Stimulated activated CD4-positive, alpha-beta T cell treated with anti-CD3 and anti-CD28 coated beads, Interleukin-15, amount 100 ng/mL, for 48 hours (primary cell): ENCODE measurements at places on chromosomes 2 and 18.

DNA sequence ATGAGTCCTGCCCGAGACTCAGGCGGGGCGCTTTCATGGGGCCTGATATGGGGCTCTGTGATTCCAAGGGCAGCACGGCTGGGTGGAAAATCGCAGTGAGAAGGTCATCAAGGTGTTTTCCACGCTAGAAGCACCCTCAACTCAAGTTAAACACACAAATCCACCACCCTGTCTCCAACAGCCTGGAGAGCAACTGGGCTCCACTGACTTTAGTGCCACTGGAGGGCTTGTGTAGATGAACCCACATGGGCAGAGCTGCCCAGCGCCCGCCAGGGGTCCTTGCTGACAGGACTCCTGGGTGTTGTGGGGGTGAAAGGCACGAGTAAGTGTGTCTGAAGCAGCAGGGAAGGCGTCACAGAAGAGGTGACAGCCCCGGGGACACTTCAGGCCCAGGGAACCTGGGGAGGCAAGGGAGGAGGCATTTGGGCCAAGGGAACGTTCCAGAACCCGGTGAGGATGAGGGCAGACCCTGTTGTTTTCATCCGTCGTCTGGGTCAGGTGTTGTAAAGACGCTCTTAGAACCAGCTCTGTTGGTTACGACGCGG, 51.8 kb upstream of the CTDP1 start:
- no peak for DNase-seq

DNA sequence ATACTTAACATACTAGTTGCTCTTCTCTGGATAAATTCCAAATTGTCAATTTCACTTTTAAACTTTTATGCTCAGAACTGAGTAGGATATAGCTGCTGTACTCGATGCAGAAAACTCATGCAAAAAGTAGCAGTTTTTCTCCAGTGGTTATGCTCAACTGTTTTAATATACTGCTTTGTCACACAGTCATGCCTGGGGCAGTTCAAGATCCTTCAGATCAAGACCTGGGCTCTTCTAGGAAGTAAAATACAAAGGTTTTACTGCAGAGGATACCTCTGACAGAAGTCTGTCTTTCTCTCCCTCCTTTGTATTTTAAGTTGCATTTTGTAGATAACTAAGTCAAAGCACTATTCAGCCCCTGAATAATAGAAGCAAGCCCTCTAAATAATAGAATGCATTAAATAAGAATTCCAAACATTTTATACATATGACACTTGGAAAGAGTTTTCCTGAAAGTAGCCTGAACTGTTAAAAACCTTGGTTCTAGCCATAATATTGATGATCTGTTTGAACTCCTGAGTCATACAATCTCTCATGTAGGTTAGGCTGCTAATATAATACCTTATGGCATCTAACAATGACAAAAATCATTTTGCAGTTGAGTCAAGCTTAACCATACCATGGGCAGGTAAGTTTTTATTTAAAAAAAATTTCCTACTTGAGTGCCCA, 183.3 kb upstream of the TRIB2 start:
- no peak for DNase-seq

DNA sequence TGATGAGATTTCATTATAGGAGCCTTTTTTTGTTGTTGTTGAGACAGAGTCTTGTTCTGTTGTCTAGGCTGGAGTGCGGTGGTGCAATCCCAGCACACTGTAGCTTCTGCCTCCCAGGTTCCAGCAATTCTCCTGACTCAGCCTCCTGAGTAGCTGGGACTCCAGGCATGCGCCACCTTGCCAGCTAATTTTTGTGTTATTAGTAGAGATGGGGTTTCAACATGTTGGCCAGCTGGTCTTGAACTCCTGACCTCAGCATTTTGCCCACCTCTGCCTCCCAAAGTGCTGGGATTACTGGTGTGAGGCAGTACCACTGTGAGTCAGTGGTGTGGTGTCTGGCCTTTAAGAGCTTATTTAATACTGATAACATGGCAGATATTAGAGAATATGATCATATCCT, 60.1 kb downstream of the MOB4 start:
- no peak for DNase-seq

GRCh38 chr2:152028182-152028862, 70.5 kb downstream of the CACNB4 start:
- no peak for DNase-seq

- no peak for DNase-seq
Measured at GRCh38 chr18:45930963-45931362, 36.2 kb downstream of the EPG5 start.

DNA sequence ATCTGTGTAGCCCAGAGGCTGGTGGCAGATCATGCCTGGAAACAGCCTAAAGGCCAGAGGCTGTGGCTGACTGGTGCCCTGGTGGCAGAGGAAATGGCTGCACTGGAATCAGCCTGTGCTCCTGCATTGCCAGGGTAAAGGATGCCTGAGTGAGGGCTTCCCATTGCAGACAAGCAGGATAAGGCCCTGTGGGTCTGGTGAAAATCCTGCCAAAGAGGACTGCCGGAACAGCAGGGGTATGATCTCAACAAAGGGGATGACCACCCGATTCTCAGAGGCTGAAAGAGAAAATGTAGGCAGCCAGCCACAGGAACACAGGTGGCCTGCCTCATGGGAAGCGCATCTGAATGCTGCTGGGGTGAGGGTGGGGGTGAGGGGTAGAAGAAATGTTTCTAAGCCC, 48.2 kb downstream of the FBXO48 start:
- DNase-seq: no peak
